ENCODE measurements at places on chromosomes 2 and 18.

DNA sequence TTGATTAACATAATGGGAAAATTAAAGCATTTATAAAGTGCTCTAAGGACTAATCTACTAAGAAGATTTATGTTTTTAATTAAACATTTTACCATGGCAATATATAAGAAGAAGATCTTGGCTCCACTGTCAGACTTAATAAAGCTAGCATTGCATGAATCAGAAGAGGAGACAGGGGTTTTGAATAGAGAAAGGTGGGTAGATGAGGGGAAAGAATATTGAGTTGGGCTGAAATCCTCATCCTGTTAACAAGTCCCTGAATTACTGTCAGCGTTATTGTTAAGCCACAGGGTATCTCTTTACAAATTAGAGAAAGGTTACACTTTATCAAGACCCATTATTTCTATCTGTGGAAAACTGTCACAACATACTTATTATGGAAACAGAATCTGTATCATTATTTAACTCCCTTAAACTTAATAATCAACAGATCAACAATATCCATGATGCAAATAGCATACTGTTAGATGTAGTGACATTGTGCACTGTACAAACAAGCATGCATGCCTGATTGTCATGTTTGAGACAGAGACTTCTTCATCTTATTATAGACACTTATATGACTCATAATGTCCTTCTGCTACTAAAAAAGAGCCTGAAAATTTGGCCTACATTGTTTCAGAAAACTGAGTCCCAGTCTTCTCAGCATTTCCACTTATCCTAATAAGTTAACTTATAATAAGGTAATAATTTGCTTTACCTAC is 304.1 kb downstream of the NRXN1 start:
- no peak for DNase-seq

DNA sequence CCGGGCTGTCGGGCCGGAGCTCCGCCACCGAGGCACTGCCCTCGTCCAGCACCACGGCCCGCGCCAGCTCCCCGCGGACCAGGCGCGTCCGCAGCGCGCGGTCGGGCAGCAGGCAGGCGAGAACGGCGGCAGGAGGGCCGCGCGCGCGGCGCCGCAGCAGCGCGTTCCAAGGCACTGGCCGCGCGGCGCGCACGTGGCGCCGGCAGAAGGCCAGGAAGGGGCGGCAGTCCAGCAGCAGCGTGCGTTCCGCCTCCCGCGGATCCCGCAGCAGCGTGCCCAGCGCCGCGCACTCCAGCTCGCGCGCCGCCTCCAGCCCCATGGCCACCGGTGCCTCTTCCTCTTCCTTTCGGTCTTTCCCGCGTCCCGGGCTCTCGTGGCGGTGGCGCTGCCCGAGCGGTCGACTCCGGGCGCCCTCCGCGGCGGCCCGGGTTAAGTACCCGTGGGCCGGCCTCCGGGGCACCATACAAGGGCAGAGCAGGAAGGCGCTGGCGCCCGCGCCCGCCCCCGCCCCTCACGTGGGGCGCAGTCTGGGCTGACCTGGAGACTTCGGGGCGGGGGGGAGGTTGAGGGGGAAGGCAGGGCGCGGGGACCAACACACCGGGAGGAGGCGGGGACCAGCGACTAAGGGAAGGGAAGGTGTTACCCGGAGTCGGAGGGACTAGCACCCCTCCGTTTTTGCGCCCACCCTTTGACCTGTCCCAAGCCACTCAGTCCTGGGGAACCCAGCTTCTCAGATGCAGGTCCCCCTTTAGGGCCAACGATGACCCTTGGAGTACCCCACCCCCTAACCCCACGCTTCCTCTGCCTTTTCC is at the start of gene DUSP2:
TSS of gene DUSP2 (minus strand) at position 405 of the 812 bp plus-strand sequence. CDS start at position 319, 86 bp downstream.
- DNase-seq: peak; percentile 39

- DNase-seq: peak; percentile 35
Measured at GRCh38 chr18:52237551-52237950, 102.4 kb upstream of the DCC start.

DNA sequence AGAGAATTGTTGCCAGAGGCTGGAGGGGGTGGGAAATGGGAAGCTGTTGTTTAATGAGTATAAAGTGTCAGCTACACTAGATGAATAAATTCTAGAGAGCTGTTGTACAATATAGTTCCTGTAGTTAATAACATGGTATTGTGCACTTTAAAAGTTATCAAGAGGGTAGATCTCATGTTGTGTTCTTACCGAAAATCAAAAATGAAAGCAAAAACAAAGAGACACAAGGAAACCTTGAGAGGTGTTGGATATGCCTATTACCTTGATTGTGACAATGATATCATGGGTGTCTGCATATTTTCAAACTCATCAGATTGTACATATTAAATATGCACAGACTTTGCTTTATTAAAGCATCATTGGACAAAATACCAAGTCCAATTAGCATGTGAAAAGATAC is 43.2 kb downstream of the SCG2 start:
- no peak for DNase-seq

DNA sequence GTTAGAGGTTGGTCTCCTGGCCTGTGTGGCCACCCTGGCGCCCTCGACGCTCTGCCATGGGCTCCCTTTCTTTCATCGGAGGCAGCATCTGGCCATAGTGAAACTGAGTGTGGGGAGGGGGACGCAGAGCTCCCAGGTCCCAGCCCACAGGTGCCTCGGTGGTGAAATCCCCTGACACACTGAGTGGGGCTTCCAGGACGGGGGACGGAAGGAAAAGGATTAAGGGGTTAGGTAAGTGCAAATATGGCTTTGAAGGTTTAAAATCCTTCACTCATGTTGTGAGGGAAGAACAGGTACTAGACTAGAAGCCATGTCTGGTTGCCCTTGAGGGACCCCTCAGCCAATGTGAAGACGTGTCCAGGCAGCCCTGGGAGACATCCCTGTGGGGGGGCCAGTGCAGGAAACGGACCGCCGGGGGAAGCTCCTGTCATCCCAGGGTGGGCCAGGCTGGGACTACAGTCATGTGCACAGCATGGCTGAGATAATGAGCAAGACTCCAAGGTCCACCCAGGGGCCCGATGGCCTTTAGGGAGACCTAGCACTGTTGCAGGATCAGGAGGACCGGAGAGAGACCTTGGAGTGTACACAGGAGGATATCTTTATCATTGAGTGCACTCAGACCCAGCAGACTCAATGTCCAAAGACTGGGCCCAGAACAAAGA is 36.3 kb downstream of the RTP5 start:
- DNase-seq: no peak

DNA sequence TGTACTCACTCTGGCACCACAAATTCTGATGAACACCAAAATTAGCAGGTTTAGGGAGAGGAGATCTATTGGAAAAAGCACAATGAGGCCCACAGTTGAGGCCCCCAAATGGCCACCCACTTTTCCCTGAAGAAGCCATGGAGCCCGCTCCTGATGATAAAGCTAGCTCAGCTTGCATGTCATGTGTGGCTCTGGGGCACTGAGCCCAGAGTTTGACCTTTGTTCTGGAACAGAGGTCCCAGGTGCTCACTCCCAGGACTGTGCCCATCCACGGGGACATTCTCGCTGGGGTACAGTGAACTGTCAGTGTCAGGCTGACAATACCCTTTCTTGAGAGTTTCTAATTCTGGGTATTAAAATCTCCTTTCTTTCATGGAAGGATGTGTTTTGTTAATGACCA is 36.2 kb downstream of the XDH start:
- DNase-seq: no peak

DNA sequence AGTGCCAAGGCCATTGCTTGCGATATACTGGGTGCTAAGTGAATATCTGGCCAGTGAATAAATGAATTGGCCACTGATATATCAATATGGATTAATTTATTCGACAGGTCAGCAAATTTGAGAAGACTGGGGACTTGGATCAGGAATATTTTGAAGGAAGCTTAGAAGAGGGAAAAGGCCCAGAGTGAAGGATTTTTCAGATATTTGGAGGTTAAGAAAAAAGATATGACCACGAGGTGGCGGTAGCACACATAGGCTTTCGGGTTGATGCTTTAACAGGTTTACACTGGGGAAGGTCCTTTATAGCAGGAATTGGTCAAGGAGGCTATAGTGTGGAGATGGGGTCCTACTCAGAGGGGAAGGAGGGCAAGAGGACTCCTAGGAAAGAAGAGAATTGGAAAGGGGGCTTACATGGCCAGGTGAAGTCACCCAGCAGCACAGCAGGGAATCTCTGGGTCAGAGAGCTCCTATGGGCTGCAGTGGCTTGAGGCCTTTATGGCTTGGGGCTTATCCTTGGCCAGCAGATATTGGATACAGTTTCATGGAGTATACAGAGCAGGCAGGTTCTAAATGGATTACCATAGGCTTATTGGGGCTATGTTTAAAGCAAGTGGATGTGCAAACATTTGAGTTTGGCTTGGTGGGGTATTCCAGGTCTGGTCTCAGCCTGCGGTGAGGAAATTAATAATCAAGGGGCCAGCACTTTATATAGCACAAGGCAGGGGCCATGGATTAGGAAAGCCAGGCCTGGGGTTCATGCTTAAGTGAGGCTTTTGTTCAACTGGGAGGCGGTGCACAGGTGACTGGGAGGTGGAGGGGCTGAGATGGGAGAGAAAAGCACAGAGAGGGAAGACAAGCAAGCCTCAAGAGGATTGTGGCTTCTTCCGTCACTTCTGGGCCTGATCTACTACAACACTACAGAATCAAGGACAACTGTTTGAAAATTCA is 9.7 kb downstream of the IL1RN start:
- peak; percentile 50 for DNase-seq

- peak; percentile 81 for DNase-seq
Measured at GRCh38 chr2:188675391-188676009, 298.7 kb upstream of the COL3A1 start.

GRCh38 chr18:77002496-77002895 is 130.1 kb downstream of the MBP start:
- DNase-seq: no peak

DNA sequence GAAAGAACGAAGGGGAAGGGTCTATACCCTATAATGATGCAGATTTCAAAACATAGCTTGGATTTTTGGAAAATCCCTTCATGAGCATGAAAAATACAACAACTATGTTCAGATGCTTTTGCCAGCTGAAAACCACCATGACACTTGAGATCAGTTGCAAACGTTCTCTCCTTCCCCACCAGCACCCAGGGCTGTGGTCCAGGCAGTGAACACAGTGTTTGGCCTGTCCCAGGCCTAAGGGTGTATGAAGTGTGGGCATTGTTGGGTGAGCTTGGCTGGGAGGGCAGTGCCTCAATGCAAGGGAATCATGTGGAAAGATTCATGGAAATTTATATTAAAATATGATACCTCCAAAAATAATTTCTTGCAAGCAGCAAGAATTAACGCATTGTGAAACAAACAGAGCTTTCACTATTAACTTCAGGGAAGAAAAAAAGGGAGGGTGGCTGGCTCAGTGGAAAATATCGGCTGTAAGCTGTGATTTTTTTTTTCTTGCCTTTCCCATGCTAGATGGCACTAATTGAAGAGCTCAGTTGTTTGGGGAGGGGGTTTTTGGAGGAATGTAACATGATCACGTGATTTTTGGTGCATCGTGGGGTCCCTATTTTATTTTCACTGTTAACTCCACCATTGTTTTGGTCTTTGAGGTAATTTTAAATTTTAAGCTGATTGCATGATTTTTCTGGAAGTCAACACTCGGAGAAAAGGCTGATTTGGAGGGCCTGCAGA is 52.0 kb downstream of the CDC42EP3 start:
- DNase-seq: no peak

DNA sequence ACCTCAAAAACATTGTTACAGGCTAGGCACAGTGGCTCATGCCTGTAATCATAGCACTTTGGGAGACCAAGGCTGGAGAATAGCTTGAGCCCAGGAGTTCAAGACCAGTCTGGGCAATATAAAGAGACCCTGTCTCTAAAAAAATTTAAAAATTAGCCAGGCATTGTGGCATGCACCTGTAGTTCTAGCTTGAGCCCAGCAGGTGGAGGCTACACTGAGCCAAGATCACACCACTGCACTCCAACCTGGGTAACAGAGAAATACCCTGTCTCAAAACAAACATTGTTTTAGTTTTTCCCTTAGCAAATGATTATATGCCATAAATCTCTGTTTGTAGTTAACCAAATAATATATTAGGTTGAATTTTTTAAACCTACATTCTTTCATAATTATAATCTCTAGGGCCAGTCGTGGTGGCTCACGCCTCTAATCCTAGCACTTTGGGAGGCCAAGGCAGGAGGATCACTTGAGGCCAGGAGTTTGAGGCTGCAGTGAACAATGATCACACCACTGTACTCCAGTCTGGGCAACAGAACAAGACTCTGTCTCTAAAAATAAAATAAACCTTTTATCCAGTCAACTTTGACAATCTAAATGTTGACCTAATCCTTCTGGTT is 13.3 kb upstream of the CYP20A1 start:
- peak; percentile 21 for DNase-seq

- DNase-seq: no peak
Measured at GRCh38 chr2:56021136-56021474, 97.5 kb upstream of the EFEMP1 start.

GRCh38 chr2:214076527-214076926 is 334.3 kb upstream of the VWC2L start:
- DNase-seq: no peak

GRCh38 chr2:196434217-196434616 is 205.3 kb upstream of the CCDC150 start:
- DNase-seq: no peak

DNA sequence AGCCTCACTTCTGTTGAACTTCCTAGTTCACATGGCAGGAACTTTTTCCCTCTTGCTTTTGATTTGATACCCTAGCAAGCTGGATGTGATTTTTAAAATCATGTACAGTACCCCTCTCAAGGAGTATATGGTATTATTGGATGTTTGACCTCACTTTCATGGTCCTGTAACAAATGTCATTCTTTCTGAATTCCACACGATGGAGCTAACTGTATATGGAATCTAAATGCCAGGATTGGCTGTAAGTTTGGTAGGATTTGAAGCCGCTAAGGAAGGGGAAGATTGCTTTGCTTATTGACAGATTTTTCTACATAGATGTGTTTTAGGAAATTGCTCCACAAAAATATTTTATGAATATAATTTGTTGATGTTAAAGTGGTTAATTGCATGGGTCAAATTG is 18.3 kb downstream of the MAIP1 start:
- peak; percentile 62 for DNase-seq

DNA sequence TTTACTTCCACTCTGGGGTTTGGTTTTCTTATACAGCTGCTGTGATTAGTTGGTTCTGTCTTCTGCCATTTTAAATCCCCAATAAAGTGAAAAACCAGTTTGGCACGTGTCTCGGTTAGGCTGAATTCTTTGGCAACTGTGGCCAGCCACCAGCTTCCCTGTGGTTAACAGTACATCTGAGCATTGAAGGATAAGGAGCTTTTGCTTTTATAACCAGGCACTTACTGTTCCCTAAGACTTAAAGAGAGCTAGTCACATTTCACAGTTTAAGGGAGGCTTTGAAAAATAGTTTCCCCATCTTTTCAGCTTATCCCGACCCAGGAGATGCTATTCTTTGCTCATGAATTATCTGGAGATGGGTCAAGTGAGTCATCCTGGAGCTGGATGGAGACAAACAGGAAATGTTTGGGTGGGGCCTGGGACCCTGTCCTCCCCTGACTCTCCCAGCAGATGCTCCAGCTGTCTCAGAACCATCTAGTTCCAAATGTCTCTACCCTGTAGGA is 57.3 kb upstream of the EML6 start:
- peak; percentile 95 for DNase-seq

All from fibroblast of mammary gland (primary cell).